Right atrium auricular region (tissue), 2 donors: ENCODE measurements at places on chromosomes 2 and 18.

GRCh38 chr2:36058953-36059352 is 296.6 kb upstream of the CRIM1 start:
- no peak for DNase-seq

- DNase-seq = no peak
Measured at GRCh38 chr2:239935789-239936758, 89.1 kb downstream of the NDUFA10 start.

DNA sequence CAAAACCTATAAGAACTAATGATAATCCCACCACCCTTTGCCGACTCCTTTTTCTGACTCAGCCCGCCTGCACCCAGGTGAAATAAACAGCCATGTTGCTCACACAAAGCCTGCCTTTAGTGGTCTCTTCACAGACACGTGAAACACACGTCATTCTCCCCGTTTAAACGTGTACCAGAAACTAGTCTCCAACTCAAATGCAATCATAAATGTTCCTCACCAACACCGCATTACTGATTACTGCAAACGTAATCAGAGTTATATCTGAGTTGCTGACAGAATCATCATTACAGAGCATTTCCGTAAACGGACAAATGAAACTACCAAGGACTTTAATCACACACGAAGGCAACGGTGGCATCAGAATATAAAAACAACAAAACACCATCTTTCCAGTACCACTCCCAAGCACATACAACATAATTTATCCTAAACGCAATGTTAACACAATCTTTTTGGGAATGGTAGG is 1.9 kb downstream of the CLK1 start:
- no peak for DNase-seq

GRCh38 chr2:128475427-128476211 is 157.0 kb upstream of the HS6ST1 start:
- peak; percentile 54 for DNase-seq

- DNase-seq = no peak
Measured at GRCh38 chr2:204343685-204344084, 201.6 kb upstream of the PARD3B start.

DNA sequence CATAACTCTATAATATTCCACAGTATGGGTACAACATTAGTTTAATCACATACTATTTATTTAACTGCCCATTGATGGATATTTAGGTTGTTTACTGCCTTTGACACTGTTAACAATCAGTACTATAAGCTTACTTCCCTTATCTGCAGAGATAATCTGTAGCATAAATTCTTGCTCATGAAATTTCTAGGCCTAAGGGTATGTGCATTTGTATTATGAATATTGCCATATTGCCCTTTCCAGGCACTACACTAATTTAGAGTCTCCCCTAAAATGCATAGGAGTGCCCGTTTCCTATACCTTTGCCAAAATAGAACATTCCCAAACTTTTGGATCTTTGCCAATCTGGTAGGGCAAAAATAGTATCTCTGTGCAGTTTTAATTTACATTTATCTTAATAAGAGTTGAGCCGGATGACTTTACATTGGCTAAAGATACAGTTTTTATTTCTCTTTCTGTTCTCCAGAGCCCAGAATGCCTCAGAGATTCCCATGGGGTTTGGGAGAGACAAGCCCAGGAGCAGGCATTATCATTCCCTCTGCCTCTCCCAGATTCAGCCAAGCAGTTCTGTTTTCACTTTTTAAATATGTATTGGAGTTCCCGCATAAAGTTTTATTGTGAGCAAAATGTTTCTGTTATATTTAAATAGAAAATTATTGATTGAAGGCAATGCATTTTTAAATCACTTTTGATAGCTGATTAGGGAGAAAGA is 102.8 kb downstream of the CAPN13 start:
- DNase-seq = no peak

- no peak for DNase-seq
Measured at GRCh38 chr2:127715778-127716449, 14.6 kb downstream of the SFT2D3 start.

DNA sequence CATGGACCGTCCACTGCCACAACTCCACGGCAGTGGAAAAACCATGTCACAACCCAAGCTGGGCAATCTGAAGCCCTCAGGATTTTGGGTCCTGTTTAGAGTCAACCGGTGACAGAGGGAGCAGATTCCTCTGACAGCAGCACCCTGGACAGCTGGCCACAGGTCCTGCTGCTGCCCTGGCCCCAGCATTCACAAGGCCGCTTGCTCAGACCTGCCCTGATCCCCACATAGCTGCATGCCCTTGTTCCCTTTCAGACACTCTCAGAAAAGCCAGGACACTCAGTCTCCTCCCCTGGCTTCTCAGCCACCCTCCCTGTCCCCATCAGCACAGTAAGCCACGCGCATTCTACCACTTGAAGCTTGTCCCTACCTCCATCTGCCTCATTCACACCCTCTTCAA is 1.6 kb downstream of the COPS9 start:
- DNase-seq = no peak

DNA sequence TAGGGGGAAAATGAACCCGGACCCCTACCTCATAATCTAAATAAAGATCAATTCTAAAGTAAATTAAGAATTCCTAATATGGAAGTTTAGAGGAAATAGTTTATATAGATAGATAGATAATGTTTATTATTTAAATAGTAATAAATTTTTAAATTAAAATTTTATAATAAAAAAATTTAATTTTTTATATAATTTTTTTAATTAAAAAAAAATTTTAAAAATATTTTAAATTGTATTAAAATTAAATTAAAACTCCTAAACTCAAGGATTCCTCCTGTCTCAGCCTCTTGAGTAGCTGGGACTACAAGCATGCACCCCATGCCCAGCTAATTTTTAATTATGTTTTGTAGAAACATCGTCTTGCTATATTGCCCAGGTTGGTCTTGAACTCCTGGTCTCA is 186.9 kb upstream of the VRK2 start:
- DNase-seq = no peak

GRCh38 chr18:4631239-4631638 is 176.1 kb upstream of the DLGAP1 start:
- no peak for DNase-seq

GRCh38 chr2:20157193-20157891 is 67.6 kb downstream of the SDC1 start:
- DNase-seq = no peak

DNA sequence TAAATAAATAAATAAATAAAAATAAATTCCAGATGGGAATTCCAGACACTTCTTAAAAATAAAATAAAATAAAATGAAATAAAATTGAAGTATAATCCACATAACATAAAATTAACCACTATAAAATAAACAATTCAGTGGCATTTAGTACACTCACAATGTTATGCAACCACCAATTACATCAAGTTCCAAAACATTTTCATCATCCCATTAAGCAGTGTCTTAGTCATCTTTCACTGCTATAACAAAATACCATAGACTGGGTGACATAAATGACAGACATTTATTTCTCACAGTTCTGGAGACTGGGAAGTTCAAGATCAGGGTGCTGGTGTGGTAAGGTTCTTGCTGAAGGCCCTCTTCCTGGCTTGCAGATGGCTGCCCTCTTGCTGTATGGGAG is 22.6 kb upstream of the PROKR1 start:
- DNase-seq = no peak

DNA sequence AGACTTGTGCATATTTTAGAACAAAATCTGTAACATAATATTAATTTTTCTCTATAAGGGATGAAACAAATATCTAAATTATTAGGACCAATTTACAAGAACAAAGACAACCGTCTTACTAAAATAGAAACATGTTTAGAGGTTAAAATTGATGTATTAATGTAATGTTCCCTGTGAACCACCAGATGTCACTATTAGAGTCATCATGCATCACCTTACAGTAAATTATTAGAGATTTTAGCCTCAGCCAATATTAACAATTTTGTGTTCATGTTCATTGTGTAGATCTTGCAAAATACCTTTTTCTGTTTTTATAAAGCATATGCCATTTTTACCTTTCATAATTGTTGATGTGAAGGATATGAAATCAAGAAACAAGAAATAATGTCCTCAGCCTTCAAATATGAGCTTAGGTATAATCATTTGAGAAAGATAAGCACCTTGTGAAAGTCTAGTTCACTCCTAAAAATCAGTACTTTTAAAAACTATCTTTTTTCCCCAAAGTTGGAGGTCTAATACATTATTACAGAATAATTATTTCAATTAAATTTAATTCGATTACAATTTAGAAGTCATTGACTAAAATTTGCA is 344.3 kb upstream of the KCNH7 start:
- no peak for DNase-seq

DNA sequence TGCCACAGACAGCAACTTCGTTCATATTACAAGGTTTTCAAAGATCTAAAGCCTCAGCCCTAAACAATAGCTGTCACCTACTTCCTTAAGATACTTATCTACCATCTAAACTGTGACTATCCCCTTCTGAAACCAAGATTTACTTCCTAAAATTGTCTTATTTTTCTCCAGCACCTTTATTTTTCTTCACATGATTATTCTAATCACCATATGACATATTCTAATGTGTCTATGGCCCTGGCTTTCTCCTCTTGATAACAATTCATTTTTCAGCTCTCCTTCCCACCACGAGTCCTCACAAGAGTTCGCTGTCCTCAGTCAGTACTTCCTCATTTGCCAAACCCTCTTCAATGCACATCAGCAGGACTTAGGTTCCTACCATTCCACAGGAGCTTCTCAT is 53.9 kb downstream of the RTTN start:
- DNase-seq = no peak

DNA sequence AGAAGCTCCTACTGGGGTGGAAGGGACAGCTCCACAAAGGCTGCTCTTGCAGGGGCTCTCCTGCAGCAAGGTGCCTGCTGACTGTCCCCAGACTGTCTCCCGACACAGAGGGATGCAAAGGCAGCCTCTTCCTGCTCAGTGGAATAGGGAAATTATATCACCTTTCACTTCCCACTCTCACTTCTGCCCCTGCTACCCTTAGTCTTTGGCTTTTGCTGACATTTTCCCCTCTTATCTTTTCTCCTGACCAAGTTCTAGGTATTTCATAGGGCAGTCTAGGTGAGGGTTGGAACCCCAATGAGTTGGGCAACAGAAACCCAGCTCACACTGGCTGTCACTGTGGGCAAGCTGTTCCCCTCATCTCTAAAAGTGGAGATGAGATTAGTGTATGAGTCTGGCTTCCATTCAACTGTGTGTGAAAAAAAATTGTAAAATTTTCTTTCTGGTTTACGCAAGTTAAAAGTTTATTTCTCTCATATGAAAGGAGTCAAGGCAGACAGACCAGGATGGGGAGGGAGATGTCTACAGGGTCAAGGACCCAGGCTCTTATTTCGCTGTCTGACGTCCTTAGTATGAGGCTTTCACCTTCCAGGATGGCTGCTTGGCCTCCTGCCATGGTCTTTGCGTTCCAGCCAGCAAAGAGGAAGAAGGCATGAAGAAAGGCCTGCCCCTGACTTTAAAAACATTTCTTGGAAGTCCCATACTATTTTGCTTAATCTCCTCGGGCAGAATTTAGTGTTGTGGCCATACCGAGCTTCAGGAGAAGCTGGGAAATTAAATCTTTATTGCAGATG is 7.5 kb upstream of the MOCOS start:
- peak; percentile 82 for DNase-seq

GRCh38 chr18:50649821-50650220 is 89.9 kb downstream of the MAPK4 start:
- DNase-seq = peak; percentile 89

- DNase-seq = no peak
Measured at GRCh38 chr2:34372967-34373366, 773.9 kb upstream of the FAM98A start.

DNA sequence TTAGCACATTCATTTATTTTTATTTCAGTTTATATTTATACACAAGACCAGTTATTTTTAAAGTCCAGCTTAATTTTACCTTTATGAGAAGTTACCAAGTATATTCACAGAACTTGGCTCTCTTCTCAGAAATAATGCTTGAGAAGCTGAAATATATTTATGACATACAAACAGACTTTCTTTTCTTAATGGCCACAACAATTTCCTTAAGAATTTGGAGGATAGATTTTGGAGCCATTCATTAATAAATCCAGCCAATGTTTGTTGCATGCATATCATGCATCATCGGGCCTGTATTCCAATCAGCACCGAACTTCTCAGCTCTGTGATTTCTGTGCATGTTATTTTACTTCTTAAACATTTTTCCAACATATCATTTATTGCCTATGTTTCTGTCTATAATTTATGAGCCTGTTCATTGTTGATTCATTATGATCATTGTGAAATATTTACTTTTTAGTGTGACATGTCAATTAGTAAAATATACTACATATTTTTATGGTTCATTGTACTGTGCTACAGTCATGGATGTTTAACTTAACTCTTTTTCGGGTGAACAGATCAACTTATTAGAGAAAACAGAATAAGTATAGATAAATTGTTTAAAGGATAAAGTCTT is 3.5 kb downstream of the GULP1 start:
- DNase-seq = no peak

- no peak for DNase-seq
Measured at GRCh38 chr2:70247364-70248180, 856 bp downstream of the TIA1 start.

GRCh38 chr2:73092146-73092783 is 20.5 kb downstream of the RAB11FIP5 start:
- no peak for DNase-seq

DNA sequence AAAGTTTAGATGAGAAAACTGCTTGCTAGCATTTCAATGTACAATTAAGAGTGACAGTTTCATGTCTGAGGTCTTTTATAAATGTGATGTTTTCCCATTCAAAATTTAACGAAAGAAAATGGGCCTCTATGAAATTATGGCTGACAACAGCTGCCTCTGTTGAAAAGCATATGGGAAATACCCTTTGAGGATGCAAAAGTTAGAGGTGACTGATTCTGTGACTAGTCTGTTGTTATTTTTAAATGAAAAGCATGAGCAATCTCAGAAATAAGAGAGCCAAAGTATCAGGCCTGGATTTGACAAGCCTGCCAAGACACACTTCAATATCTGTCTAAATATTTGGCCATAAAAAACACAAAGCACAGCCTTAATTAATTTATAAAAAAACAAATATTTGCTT is 580.8 kb downstream of the ERBB4 start:
- DNase-seq = no peak

- DNase-seq = no peak
Measured at GRCh38 chr2:172193331-172194089, 90.8 kb upstream of the DLX2 start.

DNA sequence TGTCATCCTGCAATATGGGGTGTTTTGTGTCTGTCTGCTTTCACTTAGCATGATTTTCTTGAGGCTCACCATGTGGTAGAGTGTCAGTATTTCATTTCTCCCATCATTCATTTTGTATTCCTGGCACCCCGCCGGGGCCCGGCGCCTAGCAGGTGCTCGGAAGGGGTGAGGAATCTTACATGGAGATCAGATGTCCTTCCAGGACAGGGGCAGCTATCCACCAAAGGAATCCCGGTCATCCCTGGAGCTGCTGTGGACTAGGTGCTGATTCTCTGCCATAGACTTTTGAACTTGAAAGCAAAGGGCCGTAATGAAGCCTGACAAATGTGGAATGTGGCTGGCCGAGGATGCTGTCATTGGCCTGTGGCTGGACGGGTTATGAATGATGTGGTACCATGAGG is 2.4 kb downstream of the PRELID3A start:
- DNase-seq = no peak
